Smooth muscle cell of the pulmonary artery (primary cell): ENCODE measurements at places on chromosomes 4 and X. TPM values are rescaled to one million over a fixed set of nuclear protein-coding genes. Genes with fewer than 3 reads are reported as not detected.

The DRD5 gene
- total RNA-seq = not detected in 2 replicates

The CENPI gene
- total RNA-seq = 5.0 and 7.8 TPM in 2 replicates

The ERAS gene
- 0.13 TPM in 1 of 2 replicates, not detected in the other for total RNA-seq

The NONO gene
- 256 and 289 TPM in 2 replicates for total RNA-seq

The LUZP4 gene
- total RNA-seq = not detected in 2 replicates

The SLC9B1 gene
- 0.76 and 2.0 TPM in 2 replicates for total RNA-seq

The STAP1 gene
- total RNA-seq = not detected in 2 replicates

The GYPB gene
- total RNA-seq = not detected in 2 replicates

The ADH1B gene
- 22.1 and 685 TPM in 2 replicates for total RNA-seq

The DCAF8L2 gene
- 0.20 TPM in 1 of 2 replicates, not detected in the other for total RNA-seq

The CDS1 gene
- total RNA-seq = 0.10 and 0.26 TPM in 2 replicates

The ZNF141 gene
- total RNA-seq = 7.6 and 8.6 TPM in 2 replicates
